ENCODE measurements at places on chromosomes 12 and 14. TPM values are rescaled to one million over a fixed set of nuclear protein-coding genes. Genes with fewer than 3 reads are reported as not detected.

GRCh38 chr14:81416194-81416952 lies 16.2 kb upstream of the STON2 start:
- DNase-seq = no peak

- peak; percentile 5 for DNase-seq
Observed at GRCh38 chr12:44972746-44973421, 78.0 kb downstream of the DBX2 start.

DNA sequence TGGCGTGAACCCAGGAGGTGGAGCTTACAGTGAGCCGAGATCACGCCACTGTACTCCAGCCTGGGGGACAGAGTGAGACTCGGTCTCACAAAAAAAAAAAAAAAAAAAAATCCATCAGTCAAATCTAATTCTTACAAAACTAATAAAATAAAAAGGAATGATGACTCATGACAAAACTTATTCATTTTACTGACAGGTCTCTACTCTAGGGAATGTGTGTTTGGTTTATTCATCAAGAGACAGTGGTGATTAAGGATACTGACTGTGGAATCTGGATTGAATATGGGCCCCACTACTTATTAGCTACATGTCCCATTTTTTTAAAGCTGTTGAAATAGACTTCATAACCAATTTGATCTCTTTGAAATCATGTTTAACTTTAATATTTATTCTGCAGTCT lies 29.3 kb upstream of the GAS2L3 start:
- DNase-seq = no peak

The BMAL2 gene
- 33.3 TPM for total RNA-seq

- no peak for DNase-seq
Observed at GRCh38 chr12:54352022-54352531, 12.2 kb downstream of the GPR84 start.

- DNase-seq = no peak
Observed at GRCh38 chr14:72800848-72801370, 93.0 kb downstream of the DPF3 start.

DNA sequence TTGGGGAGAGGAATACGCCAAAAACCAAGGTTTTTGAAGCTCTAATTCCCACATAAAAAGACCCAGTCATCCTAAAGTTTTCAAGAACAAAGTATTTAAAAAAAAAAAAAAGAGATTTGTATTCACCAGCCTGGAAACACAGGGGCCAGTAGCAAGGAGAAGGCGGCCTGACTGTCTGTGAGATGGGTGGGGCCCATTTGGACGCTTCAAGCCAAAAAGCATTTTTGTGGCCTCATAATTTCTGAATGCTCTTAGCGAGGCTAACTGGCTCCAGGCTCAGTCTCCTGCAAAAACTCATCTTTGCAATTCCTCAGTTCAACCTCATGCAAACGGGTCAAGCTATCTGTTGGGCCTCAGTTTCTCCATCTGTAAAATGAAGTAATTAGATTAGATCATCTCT lies 514.1 kb downstream of the MED13L start:
- DNase-seq = no peak

GRCh38 chr12:107515446-107515958 lies 170.1 kb upstream of the PWP1 start:
- peak; percentile 73 for DNase-seq

- no peak for DNase-seq
Observed at GRCh38 chr12:114425031-114425626, 19.2 kb upstream of the TBX5 start.

- DNase-seq = no peak
Observed at GRCh38 chr12:123847019-123847418, 84.9 kb downstream of the DNAH10 start.

DNA sequence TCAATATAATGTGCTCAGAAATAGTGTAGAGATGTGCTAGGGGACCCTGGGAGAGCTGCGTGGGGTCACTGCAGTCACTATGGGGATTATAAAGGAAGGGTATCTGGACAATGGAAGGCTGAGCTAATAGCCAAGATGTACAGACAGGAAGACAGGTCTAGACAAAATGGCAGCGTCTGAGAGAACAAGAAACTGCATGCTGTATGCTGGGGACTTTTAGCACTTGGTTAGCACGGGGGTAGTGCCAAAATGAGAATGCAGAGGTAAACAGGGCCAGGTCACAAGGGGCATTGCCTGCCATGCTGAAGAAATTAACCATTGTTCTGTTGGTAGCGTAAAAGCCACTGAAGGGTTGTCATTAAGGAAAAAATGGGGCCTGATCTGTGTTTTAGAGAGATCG lies 308.2 kb downstream of the EMP1 start:
- DNase-seq = no peak

DNA sequence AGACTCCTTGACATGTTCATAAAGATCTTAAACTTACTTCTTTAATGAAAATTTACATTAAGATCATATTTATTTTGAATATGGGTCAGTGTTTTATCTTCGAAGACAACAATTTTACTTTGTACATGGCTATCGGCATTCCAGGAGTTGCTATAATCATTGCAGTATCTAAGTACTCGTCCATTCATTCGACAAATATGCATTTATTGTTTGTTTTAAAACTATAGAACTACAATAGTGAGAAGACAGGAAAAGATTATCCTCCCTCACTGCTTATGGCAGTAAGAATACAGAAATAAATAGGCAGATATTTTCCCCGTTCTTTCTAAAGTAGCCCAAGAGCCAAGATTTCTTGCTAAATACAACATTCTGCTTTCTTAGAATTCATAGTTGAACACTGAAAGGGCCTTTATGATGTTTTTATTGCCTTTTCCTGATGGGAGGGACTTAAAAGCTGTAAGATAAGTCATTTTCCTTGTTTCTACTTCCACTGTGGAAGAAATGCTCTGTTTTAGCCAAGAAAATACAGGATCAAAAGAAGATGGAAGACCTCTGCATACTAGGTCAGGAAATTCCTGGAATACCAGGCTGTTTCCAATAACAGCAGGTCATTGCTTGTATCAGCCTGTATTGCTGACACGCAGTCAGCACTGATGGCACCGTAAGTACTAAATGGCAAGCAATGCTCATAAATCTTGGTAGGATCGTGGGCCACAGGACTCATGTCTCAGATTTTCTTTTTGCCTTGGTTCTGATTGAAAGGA lies 521.0 kb upstream of the ATP2B1 start:
- peak; percentile 92 for DNase-seq

Data from endothelial cell of umbilical vein (primary cell).